ENCODE measurements at places on chromosomes 6 and 20.

GRCh38 chr6:53530346-53530745 lies 14.6 kb downstream of the GCLC start:
- no peak for DNase-seq

DNA sequence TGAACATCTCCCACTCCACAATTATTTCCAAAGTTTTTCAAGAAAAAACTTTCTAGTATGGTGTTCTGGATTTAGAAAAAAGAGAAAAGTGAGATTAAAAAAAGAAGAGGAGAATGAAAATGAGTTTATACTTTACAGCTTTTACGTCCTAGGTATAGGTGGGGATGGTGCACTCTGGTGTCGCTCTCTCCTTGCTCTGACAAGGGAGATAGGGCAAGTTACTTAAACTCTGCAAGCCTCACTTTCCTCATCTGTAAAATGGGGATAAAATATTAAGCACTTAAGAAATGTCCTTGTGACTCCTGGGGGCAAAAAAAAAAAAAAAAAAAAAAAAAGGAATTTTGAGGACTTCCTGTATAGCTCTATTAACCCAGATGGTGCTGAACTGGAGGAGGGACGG lies 4.5 kb upstream of the MAS1 start:
- DNase-seq: no peak

- no peak for DNase-seq
Observed at GRCh38 chr6:137353842-137354397, 134.7 kb upstream of the IFNGR1 start.

- DNase-seq: no peak
Observed at GRCh38 chr20:57628047-57628961, 8.1 kb upstream of the ZBP1 start.

DNA sequence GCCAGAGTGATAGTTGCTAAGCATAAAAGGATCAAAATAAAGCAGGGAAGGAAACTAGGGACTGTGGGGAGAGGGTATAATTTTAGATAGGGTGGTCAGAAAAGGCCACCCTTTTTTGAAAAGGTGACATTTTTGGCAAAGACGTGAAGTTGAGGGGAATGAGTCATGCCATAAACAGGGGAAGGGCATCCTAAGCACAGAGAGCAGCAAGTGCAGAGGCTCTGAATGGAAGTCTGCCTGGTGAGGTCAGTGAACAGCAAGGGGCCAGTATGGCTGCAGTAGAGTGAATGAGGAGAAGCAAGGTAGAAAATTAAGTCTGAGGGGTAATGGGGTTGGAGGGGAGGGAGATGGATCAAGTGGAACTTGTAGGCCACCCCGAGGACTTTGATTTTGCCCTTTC lies 2.4 kb downstream of the KLC4 start:
- DNase-seq: no peak

GRCh38 chr20:19466206-19466928 lies 253.9 kb downstream of the SLC24A3 start:
- no peak for DNase-seq

GRCh38 chr6:67009818-67010217 lies 1302.8 kb upstream of the EYS start:
- DNase-seq: no peak

GRCh38 chr6:146305092-146305491 lies 238.5 kb upstream of the RAB32 start:
- DNase-seq: no peak

- no peak for DNase-seq
Observed at GRCh38 chr20:25218492-25218891, 23.0 kb downstream of the ENTPD6 start.

- no peak for DNase-seq
Observed at GRCh38 chr6:162999575-163000285, 272.0 kb downstream of the PACRG start.

DNA sequence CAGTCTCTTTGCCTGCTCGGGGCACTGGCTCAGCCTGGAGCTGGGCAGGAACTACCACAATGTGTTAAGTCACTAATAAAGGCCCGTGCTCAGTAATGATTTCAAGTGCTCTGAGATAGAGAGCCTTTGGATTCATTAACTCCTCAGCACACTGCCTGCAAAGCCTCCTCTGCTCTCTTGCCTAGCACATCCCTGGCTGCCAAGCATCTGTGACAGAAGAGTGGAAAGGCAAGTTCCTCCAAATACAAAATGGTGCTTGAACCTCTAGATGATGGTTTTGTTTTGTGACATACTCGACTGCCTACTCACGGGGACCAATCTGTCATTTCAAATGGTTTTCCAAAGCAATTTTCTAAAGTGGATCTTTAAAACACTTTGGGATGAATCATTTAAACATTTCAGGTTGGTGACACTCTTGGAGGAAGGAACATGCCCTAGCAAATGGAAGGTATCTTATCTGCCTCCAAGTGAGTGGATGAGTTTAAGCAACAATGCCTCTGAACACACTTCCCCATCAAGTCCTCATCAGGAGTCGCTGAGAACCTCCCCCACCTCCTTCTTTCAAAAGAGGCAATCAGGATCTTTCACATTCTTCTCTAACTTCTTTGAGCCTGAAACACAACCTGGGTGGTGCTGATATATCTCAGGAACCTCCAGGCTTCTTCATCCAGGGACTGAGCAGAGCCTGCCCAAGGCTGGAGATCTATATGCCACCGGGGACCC lies 35.8 kb downstream of the METTL24 start:
- DNase-seq: no peak

Measured in stimulated activated CD8-positive, alpha-beta memory T cell treated with anti-CD3 and anti-CD28 coated beads, Interleukin-4, amount 100 ng/mL, for 4 hours (primary cell).